ENCODE measurements at places on chromosomes 4 and X.

DNA sequence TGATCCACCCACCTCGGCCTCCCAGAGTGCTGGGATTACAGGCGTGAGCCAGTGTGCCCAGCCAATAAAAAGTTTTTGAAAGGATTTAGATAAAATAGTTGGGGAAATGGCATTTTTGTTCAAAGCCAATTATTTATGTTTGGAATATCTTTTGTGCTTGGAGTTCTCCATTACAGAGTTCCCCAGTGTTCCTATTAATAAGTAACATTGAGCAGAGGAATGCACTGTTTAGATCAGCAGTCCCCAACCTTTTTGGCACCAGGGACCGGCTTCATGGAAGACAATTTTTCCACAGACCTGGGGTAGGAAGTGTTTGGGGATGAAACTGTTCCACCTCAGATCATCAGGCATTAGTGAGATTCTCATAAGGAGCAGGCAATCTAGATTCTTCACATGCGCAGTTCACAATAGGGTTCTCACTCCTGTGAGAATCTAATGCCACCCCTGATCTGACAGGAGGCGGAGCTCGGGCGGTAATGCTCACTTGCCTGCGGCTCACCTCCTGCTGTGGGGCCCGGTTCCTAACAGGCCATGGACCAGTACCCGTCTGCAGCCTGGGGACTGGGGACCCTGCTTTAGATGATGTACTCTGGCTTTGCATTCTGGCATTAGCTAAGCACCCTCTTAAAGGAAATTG, 8.3 kb downstream of the PKD2 start:
- no peak for ATAC-seq

DNA sequence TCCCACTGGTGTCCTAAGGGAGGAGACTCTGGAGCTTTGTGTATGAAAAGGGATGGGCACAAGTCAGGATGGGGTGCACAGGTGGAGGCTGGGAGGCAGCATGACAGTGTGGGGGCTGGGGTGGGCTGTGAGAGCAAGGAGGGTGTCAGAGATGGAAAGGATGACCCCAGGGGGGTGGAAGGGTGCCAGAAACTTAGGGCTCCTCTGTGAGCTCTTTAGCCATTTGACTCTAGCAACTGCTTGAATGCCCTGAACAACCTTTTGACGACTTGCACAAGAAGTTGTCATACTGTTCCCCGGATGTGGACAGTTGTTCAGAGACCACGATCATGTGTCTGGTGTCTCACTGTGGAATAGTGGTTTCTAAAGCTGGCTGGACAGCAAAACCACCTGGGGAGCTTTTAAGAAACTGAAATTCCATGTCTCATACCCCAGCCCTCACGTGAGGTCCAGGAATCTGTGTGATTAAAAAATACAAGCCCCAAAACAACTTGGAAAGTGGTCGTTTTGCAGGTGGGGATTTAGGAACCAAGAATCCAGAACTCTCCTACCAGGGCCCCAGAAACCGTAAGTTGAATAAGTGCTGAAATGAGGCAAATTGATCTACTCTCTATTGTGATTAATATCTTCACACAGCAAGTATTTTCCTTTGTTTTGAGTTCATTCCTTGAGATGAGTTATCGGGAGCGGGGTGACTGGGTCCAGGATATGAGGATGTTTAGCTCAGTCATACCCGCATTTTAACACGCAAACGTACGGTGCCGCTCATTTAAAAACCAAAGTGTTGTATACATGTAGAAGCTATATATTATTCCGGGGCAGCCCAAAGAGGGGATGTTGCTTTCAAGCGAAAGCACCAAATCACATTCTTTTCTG, 3.4 kb downstream of the RHOH start:
- ATAC-seq: no peak

GRCh38 chr4:166165829-166166420, 292.9 kb downstream of the TLL1 start:
- peak; percentile 87 for ATAC-seq

DNA sequence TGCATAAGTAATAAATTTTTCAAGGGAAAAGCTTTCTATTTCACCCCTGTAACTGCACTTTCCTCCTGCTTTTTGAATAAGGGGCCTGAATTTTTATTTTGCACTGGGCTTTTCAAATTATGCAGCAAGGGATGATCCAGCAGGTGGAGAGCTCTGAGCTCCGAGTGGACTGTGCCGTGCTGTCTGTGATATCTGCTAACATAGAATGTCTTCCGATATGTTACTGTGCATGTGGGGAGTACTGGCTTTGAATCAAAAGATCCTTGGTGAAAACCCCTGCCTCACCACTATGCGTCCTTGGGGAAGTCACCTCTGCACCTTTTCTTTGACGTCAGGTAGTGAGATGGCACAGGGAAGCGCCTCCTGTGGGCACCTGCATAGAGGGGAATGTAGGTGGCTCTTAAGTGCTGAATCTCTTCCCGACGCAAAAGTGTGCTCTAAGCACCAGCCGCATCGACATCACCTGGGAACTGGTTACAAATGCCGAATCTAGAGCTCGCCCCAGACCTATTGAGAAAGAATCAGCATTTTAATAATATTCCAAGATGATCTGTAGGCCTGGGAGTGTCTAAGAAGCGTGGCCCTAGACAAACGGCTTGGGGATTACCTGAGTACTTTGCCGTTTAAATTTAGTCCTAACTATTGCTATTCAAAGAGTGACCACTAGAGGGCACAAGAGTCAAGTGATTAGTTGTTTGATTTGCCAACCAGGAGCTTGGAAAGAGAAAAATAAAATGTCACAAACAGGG, 19.2 kb upstream of the WFS1 start:
- ATAC-seq: peak; percentile 65

DNA sequence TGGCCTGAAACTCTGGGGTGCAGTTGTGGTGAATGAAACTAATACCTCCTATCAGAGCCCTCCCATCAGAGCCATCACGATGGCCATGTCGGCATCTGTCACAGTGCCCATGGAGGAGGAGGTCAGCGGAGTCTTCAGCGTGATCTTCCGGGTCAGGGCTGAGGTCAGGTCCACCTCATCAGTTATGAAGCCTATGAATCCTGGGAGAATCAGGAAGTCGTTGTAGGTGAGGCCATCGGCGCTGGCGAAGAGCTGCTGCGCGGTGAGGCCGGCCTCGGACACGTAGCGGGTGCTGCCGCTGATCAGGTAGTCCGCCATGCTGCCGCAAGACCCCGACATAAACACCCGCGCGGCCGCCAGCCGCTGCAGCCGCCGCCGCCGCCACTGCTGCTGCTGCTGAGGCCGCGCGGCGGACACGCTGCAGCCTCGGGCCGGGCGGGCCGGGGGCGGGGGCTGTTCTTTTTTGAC, 376.7 kb upstream of the MAOA start:
- ATAC-seq: no peak

- no peak for ATAC-seq
These were observed 107.1 kb downstream of the TMEM131L start for GRCh38 chr4:153573221-153573620.
